ENCODE measurements at places on chromosomes 2 and 18. TPM values are rescaled to one million over a fixed set of nuclear protein-coding genes. Genes with fewer than 3 reads are reported as not detected.
A peak's percentile ranks its signal among the peaks of the same experiment; 100 is the strongest.

The ZNF892 gene
- 5.4 TPM for total RNA-seq

The TNS1 gene
- total RNA-seq: 156 TPM

The CKAP2L gene
- 19.0 TPM for total RNA-seq

The GPC1 gene
- total RNA-seq: 8.7 TPM

- H3K4me3 ChIP-seq: no peak overlapping the region
- H3K27ac ChIP-seq: peak overlapping the region; percentile 14
- H3K36me3 ChIP-seq: no peaks in the 10 kb centered on the region
- no peak for DNase-seq
- no peaks in the 10 kb centered on the region for H3K27me3 ChIP-seq
These were observed 70.5 kb downstream of the FMNL2 start for GRCh38 chr2:152405206-152406118.

DNA sequence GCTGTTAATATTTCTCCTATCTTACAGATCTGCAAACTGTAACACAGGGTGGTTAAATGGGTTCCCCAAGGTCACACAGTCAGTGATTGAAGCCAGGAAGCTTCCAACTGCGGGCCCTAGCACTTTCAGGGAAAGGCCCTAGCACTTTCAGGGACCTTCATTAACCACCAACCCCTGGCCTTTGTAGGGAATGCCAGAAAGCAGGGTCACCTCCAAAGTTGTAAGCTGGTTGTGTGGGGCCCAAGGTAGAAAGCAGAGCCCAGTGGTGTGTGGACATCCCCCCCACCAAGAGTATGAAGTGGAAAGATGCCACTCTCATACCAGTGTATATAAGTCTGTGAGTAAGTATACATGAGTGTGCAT, 4.4 kb downstream of the DLX2 start:
- H3K4me3 ChIP-seq: no peak overlapping the region
- peaks cover 86% of the 10 kb centered on the region for H3K27me3 ChIP-seq
- peaks cover 67% of the 10 kb centered on the region for H3K4me1 ChIP-seq
- DNase-seq: no peak

DNA sequence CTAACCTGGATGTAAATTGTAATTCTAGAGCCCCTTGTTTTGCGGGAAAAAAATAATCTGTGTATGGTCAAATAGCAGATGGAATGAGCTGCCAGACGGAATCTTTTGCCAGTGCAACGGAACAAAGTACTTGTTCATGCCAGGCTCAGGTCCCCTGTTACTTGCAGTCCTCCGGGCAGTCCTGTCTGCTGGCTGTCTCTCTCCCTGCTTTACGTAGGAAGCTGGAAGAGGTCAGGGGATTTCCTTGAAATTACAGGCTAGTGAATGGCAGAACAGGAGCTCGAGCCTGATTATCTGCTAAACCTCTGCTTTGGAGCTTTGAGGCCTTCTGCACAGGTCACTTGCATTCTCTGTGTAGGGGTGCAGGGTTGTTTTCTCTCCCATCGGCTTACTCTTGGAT, 54.8 kb downstream of the LRRFIP1 start:
- H3K4me3 ChIP-seq: no peak overlapping the region
- DNase-seq: no peak
- no peaks in the 10 kb centered on the region for H3K4me1 ChIP-seq
- no peak overlapping the region for H3K27ac ChIP-seq

- H3K36me3 ChIP-seq: no peaks in the 10 kb centered on the region
- no peak overlapping the region for H3K4me3 ChIP-seq
- H3K4me1 ChIP-seq: no peaks in the 10 kb centered on the region
These were observed 5.0 kb upstream of the APCDD1 start for GRCh38 chr18:10449396-10449795.

GRCh38 chr2:15494877-15495276, 66.3 kb downstream of the NBAS start:
- H3K27ac ChIP-seq: no peak overlapping the region
- no peaks in the 10 kb centered on the region for H3K36me3 ChIP-seq
- no peak overlapping the region for H3K4me3 ChIP-seq
- H3K4me1 ChIP-seq: no peaks in the 10 kb centered on the region
- DNase-seq: no peak

GRCh38 chr2:58834404-58834803, 593.3 kb upstream of the FANCL start:
- H3K27ac ChIP-seq: no peak overlapping the region
- no peak for DNase-seq
- no peak overlapping the region for H3K4me3 ChIP-seq
- no peaks in the 10 kb centered on the region for H3K36me3 ChIP-seq
- no peaks in the 10 kb centered on the region for H3K4me1 ChIP-seq

DNA sequence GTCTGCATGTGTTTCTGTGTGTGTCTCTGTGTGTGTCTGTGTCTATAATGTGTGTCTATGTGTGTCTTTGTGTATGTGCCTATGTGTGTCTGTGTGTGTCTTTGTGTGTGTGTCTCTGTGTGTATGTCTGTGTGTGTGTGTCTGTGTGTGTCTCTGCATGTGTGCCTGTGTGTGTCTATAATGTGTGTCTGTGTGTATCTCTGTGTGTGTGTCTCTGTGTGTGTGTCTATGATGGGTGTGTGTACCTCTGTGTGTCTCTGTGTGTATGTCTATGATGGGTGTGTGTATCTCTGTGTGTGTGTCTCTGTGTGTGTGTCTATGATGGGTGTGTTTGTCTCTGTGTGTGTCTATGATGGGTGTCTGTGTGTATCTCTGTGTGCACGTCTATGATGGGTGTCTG, 126.2 kb upstream of the GPC1 start:
- H3K27me3 ChIP-seq: no peaks in the 10 kb centered on the region
- no peaks in the 10 kb centered on the region for H3K4me1 ChIP-seq
- no peaks in the 10 kb centered on the region for H3K36me3 ChIP-seq
